ENCODE measurements at places on chromosomes 2 and 18. TPM values are rescaled to one million over a fixed set of nuclear protein-coding genes. Genes with fewer than 3 reads are reported as not detected.
A peak's percentile ranks its signal among the peaks of the same experiment; 100 is the strongest.

The MORN2 gene
- 5.3 TPM for total RNA-seq

The CPLX4 gene
- not detected for total RNA-seq

The TUBA4B gene
- not detected for total RNA-seq

The CENPA gene
- total RNA-seq, result 3.2 TPM

The UGT1A8 gene
- total RNA-seq, result not detected

The ERICH2 gene
- 0.58 TPM for total RNA-seq

The FOXD4L1 gene
- total RNA-seq, result not detected

The COLEC11 gene
- total RNA-seq, result not detected

The GULP1 gene
- total RNA-seq, result 18.7 TPM

The BOK gene
- total RNA-seq, result 53.7 TPM

The CCDC150 gene
- 0.72 TPM for total RNA-seq

The CCDC148 gene
- not detected for total RNA-seq

The DNAJC5G gene
- not detected for total RNA-seq

The IL36RN gene
- total RNA-seq, result 97.5 TPM

DNA sequence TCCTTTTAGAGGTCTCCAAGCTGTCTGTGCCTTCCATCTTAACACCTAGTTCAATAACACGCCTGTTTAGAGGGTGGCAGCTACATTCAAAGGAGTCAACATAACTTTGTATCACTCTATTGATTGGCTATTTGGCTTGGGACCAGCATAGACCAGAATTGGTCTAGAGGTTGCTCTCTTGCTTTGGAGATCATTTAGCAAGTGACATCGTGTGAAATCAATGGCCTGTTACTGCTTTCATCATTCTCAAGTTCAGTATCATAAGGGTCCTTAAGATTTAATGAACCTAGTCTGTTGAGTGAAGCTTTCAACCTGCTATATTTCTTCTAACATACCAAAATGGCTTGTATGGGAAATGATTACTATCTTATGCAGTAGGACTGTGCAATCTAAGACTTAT is 768.2 kb downstream of the NRXN1 start:
- no peak for DNase-seq

GRCh38 chr2:96449174-96449573 is 56.0 kb downstream of the NEURL3 start:
- no peak for DNase-seq

- no peak for DNase-seq
Observed at GRCh38 chr2:23673830-23674679, 252.9 kb downstream of the ATAD2B start.

DNA sequence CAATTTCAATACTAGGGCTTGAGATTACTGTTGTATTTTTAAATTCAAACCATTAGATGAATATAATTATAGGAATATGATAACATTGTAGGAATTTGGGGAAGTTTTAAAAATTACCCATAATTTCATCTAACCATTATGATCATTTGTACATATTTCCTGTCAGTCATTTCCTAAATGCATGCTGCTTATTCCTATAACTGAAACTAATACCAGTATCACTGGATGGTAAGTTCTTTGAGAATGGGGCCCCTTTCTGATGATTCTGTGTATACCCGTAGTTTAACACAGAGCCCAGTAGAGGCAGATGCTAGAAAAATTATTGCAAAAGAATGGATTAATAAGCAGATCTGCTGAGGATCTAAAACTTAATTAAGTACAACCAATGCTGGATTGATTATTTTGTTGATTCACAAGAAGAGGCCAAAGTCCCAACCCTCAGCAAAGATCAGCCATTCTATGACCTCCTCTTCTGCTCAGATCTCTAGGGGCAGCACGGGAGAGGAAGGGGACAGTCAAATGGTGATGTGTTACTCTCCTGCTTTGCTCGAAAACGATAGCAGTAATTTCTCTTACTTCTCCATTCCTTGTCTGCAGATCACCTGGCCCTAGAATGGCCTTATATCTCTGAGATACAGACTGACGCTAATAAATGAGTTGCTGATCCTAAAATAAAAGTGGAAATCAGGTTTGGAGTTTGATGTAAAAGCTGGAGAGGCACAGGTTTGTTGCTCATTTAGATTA is 69.5 kb upstream of the PELI1 start:
- DNase-seq, result no peak

GRCh38 chr2:236935083-236935482 is 150.6 kb upstream of the COPS8 start:
- DNase-seq, result no peak

- DNase-seq, result no peak
Observed at GRCh38 chr2:127404466-127405254, 13.6 kb upstream of the PROC start.

- DNase-seq, result no peak
Observed at GRCh38 chr2:15115776-15116175, 445.4 kb downstream of the NBAS start.

GRCh38 chr2:160426604-160427003 is 67.0 kb downstream of the RBMS1 start:
- DNase-seq, result no peak

GRCh38 chr2:207513551-207514257 is 16.1 kb upstream of the CREB1 start:
- no peak for DNase-seq

GRCh38 chr2:240635998-240636547 is 10.8 kb downstream of the GPR35 start:
- DNase-seq, result no peak

- DNase-seq, result no peak
Observed at GRCh38 chr2:140891614-140892212, 1239.1 kb downstream of the LRP1B start.

- peak; percentile 12 for DNase-seq
Observed at GRCh38 chr2:10559634-10560224, 111.6 kb upstream of the ODC1 start.

DNA sequence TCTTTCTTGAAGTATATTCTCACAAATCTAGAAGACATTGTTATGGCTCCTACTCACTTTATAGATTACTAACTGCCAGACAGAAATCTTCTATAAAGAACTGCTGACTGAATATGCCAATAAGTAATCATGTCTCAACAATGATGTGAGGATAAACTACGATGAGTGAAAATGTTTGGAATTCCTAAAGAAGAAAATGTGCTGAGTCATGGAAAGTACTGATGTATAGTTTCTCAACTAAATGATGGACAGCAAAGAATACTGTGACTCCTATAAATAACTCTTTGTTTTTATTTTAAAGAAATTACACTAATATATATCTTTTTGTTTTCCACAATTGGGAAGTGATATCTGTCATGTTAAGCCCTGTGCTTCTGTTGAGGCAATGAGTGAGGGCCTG is 232.9 kb downstream of the LNPK start:
- DNase-seq, result no peak

- DNase-seq, result no peak
Observed at GRCh38 chr2:10550206-10551001, 102.3 kb upstream of the ODC1 start.

GRCh38 chr2:207115715-207116364 is 49.9 kb downstream of the KLF7 start:
- no peak for DNase-seq

- DNase-seq, result no peak
Observed at GRCh38 chr2:7377916-7378569, 460.8 kb downstream of the RNF144A start.

DNA sequence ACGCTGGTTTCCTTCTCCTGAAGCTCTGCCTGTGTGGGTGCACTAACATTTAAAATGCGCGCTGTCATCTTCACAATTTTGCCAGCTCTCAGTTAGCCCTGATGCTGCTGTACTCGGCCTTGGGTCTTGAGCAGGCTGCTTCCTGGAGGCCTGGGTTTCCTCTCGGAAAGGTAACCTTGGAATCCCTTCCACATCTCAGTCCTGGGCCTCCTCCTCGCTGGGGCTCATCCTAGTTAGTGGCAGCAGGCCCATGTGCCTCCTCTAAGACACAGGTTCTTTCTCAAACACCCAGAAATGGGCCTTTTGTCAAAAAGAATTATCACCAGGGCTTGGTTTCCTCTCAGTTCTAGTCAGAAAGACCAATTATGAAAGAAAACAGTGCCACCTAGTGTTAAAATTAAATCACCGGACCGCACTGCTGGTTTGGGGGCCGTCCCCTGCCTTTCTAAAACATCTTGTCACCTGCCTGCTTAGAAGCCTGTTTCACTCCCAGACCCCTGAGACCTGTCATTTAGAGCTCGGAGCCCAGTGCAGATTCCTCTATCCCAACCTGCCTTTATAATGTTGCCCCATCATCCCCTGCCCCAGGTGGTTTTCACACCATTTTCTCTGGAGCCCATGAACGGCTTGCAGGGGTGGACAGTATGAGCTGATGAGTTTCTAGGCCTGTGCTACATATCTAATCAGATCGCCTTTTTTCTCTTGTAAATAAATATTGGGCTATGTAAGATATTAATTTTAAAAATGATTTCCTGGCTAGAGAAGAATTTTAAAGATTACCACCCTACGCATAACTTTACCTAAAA is 42.4 kb downstream of the HK2 start:
- peak; percentile 39 for DNase-seq

- peak; percentile 91 for DNase-seq
Observed at GRCh38 chr2:22355816-22356433, 1029.1 kb upstream of the KLHL29 start.

GRCh38 chr2:96305979-96306308 is 598 bp upstream of the SNRNP200 start:
- DNase-seq, result no peak

DNA sequence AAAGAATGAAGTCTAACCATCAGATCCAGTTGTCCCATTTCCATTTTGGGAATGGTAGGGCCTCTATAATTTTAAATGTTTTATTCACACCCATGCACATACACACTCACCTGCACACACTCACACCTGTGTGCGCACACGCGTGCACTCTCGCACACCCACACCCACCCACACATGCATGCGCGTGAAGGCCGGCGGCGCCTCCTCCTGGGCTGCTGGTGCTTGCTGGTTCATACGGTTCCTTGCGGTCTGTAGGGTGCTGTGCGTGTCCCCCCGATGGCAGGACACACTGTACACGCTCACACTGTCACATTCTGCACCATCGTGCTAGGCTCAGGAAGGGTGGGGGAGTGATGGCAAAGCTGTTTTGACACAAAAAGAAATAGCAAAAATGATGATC is 63.2 kb downstream of the TSHZ1 start:
- DNase-seq, result no peak

DNA sequence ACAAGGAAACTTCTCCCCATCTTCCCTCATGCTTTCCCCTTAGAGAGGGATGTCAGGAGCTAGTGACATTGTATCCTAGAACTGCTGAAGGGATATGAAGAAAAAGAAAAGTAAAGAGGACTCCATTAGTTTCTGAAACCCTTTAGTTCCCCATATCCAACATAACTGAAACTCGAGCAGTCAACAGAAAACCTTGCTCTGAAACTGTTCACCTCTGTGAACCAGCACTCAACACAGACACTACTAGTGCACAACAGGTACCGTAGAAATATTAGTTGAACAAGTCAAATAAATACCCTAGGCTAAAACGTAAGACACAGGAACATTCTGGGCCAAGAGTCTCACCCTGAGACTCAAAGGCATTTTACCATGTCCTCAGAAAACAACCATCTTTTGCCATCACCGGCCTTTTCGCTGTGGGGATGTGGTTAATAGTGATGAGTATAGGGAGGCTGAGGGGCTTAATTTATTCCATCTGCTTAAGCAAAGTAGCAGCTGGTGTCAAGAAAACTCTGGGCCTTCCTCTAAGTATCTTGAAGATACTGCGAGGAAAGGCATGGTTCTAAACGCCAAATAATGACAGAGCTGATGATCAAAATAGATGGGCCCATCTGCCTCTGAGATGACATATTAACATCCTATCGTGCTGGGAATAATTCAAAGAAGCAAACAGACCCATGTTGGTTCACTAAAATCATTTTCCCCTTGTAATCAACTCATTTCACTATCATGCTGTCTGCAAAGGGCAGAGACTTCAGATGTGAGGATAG is 156.8 kb downstream of the STK39 start:
- DNase-seq, result no peak

DNA sequence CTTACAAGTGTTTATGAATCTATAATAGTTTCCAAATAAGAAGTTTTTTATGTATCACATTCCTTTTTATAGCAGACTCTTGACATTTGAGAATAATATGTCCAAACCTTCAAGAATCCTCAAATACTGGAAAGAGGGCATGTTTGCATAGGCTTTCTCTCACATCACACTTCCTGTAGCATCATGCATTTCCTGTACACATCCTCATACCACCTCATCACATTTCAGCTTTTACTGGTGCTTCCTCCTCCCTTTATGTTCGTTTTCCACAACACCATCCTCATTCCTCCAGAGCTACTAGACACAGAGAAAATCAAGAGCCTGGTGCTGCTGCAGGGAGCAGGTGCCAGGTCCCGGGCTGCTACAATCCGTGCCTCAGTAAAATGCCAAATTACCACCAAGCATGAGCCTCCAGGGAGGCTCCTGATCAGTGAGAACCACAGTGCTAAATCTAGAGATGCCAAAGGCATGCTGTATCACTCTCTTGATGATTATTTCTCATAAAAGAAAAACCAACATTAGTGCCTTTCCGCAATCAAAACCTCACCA is 137.7 kb upstream of the CYP1B1 start:
- no peak for DNase-seq

DNA sequence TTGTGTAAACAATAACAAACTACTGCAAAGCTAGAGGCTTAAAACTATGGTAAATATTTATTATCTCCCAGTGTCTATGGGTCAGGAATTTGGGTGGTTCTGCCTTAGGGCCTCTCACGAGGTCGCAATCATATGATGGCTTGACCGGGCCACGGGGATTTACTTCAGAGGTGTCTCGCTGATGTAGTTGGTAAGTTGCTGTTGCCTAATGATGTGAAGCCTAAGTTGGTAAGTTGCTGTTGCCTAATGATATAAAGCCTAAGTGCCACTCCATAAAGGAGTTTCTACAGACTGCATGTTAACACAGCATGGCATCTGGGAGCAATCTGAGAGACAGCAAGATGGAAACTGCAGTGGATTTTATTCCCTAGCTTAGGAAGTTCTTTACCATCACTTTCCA is 35.8 kb downstream of the FMNL2 start:
- DNase-seq, result no peak

Data from lower leg skin (tissue), 4 donors.